CD14-positive monocyte (primary cell): ENCODE measurements at places on chromosomes 11 and 22.

DNA sequence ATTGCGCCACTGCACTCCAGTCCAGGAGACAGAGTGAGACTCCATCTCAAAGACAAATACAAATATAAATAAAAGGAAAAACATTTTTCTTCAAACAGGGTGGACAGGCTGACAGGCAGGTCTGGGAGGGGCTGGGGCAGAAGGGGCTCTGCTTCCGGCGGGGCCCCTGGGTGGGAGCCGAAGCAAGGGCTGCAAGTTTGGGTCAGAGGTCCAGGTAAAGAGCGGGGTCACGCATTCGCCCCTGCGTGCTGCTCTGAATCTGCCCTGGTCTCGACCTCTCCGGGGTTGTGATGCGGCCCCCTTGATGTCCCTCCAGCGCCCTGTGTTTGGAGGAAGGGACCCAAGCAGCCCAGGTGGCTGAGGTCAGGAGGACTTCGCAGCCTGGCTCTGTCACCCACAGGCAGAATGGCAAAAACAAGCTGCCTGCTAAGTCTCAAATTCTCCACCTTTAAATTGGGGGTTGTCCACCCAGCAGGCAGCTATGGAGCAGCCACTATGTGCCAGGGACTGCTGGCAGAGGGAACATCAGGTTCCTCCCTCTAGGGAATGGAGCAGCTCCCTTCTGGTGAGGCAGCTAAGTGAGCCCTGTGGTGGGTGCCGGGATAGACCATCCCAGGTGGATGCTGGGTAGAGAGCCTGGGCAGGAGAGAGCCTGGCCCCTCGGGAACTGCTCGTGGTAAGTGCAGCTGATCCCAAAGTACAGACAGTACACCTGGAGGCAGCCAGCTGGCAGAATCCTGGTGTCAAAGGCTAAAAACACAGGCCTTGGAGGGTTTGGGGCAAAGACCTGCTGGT is 10.3 kb upstream of the PHF21B start:
- no peak for DNase-seq

- DNase-seq: peak; percentile 3
These were observed 3.2 kb downstream of the SEZ6L start for GRCh38 chr22:26172389-26172990.

DNA sequence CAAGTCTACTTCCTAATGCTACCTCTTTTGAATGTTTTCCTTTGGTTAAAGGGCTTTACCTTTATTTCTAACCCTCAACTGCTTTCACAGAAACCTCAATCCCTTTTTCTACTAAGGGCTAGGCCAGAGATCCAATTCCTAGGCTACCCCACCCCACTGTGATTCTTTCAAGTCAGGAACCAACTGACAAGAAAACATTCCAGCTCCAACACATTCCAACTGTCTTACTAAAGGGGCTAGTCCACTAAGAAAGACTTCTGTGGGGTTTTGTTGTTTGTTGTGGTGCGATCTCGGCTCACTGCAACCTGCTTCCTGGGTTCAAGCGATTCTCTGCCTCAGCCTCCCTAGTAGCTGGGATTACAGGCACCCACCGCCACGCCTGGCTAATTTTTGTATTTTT is 151.3 kb downstream of the APOL5 start:
- no peak for DNase-seq

DNA sequence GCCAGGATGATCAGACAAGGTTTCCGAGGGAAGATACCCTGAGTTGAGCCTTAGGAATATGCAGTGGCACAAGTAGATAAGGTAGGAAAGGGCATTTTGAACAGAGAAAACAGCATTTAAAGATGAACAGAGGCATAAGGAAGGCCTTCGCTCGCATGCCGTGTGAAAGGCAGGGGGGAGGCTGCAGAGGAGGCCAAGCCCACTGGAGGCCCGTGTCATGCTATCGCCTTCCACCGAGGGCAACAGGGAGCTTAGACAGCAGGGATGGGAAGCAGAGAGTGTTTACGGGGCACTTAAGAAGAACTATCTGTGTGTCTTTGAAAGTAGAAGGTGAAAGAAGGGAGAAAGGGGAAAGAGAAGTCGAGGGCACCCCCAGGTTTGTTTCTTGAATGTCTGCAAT is 148.3 kb downstream of the PKNOX2 start:
- no peak for DNase-seq

GRCh38 chr11:66862559-66863037 is 5.7 kb downstream of the LRFN4 start:
- DNase-seq: no peak

DNA sequence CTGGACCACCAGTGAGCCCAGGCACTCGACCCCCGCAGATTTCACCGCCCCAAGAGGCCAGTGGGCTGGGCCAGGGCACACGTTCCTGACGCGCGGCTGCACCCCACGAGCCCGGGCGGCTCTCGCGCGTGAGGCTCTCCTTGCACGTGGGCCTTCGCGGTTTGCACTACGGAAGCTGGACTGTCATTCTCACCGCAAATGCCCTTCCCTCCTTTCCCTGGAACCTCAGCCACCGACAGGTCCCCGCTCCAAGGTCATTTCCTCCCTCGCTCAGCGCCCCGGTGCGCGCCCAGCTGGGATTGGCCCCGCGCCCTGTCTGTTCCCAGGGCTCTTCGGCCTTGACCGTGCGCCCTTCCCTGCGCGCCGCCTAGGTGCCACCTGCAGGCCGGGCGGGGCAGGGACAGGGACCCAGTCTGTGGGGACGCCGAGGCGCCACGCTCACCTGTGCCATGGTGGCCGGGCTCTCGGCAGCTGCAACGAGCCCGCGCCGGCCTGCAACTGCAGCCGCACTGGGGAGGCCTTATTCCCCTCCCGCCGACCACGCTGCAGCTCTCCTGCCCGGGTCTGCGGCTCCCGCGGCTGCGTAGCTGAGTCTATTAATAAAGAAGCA is 2.1 kb upstream of the CPT1A start:
- DNase-seq: peak; percentile 62

DNA sequence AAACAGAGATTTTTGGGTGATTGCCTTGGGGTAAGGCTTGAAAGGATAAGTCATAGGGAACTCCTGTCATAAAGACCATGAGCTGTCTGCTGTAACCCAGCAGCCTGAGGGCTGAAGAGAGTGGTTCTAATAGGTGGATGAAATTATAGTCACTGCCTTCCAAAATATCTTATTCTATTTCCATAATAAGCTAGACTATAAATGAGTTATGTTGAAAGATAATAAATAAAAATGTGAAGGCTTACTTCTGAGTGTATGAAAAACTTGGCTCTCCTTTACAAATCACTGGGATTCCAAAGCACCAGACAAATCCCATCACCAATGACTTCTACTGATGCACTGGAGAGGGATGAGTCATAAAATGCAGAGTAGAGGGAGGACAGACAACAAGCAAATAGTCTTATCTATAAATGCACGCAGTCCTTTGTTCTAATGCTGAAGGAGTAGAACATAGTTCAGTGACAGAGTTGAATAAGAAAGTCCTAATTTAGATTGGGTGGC is 775.0 kb upstream of the LRRC4C start:
- no peak for DNase-seq
